Right forelimb (tissue), 1 donor: ENCODE measurements at places on chromosomes 7 and 10.

DNA sequence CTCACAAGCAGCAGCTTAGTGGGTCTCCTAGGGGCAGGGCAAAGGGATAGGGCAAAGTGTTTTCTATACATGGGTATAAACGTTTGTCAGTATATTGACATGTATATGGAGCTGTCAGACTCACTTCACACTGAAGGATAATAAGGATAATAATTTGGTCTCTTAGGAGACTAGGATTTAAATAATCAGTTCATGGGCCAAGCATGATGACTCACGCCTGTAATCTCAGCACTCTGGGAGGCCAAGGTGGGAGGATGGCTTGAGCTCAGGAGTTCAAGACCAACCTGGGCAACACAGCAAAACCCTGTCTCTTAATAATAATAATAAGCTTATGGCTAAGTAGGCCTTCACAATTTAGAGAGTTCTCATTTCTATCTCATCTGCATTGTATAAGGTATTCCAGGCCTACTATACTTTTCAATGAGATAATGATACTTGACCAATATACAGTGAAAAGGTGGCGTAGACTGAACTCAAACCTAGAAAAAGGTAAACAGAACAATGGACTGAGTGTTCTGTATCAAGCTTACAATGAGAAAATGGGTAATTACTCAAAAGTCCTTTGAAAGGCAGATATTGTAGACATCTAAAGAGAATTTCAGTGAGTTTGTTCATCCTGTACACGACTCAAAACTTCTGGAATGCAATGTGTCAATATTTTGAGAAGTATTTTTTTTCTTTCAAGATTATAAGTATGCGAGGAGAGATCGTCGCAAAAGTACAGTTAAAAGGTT is 7.0 kb downstream of the GSAP start:
- DNase-seq, result no peak

DNA sequence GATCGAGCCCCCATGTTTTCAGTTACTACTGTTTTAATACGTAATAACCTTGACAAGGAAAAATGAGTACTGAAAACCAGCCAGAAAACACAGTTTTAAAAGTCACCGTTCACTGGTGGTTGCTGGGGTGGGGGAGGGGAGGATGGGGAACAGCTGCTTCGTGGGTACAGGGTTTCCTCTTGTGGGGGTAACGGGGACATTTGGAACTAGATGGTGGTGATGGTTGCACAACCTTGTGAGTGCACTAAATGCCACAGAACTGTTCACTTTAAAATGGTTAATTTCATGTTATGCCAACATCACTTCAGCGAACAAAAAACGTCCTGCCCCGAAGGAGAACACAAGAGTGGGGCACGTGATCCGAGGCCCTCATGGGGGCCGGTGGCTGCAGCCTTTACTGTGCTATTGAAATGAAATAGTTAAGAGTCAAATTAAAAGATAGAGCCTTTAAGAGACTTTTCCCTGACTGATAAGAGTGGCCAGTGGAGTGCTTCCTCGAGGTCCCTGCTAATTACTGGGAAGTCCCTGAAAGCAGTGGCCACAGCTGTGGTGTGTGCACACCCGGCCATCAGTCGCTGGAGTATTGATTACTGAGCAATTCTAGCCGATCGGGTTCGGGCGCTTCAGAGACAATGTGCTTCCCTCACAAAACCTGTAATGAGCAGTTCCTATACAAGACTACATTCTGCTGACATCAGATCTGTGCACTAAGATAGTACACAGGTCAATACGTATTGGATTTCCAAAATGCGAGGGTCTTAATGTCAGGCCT is 80.3 kb downstream of the EBF3 start:
- no peak for DNase-seq

DNA sequence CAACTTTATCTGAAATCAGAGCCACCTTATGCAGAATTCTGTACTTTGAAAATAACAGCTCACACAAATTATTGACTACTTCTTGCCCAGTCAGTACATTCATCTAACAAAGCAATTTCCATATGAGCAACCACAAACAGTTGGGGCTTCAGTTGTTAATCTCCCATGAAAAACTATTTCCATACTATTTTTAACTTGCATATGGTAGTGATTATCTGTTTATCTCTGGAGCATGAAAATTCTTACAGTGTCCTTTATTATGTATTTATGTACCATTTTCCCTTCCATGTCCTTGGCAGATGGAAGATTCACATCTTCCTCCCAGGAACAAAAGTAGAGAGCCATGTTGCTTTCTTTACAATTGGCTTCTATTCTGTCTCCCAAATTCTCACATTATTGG is 285.7 kb downstream of the CRPPA start:
- no peak for DNase-seq

DNA sequence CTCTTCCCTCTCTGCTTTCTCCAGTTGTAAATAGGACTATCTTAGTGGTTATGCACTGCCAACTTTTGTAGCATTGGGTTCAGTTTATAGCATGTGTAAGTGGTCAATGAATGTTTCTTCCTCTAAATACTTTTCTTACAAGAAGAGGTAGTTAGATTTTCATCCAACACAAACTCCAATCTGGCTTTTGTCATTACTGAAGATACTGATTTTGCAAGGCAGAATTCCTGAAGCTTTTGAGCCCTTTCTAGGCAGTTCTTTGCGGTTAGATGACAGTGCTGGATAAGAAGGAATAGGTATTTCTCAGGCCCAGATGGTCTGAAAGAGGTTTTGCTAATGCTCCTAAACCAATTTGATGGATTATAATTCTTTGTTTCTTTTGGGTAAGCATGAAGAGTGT is 60.5 kb downstream of the BICC1 start:
- DNase-seq, result no peak

GRCh38 chr7:154581251-154581890 is 421.6 kb downstream of the PAXIP1 start:
- no peak for DNase-seq

DNA sequence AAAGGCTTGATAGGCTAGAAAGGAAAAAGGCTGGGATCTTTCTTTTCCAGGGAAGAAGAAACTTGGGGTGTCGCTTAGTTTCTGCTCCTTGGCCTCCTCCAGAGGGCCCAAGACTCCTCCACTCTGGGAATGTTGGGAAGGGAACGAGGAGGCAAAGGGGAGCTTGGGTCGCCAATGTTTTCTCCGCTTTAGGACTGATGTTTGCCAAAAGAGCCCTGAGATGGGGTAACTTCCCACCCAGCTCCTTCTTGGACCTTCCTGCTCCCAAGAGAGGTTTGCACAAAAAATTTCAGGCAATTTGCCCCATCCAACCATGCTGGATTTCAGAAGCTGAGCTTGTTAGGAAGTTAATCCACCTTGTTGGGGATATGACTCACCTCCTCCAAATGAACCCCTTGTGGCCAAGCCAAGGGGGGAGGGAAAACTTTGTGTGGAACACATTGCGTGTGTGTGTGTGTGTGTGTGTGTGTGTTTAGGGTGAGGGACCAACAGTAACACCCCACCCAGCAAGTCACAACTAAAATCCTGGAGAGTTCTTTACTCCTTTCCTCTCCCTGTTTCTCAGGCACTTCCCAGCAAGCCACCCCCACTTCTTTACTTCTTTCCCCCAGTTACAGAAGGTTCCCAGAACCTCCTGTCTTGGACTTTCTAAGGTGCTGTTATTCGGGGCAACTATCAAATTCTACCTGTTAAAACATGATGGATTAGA is 8.7 kb upstream of the HOXA2 start:
- DNase-seq, result peak; percentile 50

DNA sequence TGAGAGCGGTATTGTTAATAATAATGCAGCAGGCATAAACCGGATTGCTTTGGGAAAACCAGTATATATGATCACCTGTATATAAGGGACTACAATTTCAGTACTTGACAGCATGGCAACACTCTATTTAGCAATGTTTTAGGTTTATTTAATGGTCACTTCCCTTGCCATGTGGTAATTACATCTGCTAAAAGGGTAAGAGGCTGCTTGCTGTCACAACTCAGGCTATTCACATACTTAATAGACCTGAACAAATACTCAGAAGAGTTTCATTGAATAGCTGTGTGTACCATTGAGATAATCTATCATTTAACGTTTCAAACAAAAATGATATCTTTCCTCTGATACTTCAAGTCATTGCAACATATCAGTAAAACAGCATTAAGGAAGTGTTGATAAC is 90.1 kb downstream of the PCDH15 start:
- DNase-seq, result no peak

- no peak for DNase-seq
Measured at GRCh38 chr10:74234569-74234968, 83.5 kb downstream of the ADK start.

DNA sequence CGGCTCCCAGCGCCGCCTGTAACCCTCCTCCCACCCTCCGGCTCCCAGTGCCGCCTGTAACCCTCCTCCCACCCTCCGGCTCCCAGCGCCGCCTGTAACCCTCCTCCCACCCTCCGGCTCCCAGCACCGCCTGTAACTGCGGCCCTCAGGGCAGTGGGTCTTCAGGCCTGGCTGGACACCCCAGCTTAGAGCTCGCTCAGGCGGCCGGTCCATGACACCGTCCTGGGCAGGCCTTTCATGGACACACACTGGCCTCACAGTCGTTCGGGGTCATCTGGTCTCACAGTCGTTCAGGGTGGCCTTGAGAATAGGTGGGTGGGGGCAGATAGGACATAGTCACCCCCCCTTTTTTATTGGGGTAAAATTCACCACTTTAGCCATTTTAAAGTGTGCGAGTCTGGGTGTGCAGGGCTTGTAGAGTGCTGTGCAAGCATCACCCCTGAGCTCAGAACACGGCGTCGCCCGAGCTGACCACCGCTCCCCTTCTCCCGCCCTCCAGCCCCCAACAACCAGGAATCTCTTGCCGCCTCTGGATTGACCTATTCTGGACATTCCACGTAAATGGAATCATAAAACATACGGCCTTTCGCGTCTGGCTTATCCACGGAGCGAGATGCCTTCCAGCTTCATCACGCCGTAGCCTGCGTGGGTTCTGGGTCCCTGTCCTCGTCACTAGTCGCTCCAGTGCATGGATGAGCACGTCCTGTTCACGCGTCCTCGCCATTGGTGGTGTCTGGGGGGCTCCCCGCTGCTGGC is 41.1 kb upstream of the CFAP46 start:
- no peak for DNase-seq

DNA sequence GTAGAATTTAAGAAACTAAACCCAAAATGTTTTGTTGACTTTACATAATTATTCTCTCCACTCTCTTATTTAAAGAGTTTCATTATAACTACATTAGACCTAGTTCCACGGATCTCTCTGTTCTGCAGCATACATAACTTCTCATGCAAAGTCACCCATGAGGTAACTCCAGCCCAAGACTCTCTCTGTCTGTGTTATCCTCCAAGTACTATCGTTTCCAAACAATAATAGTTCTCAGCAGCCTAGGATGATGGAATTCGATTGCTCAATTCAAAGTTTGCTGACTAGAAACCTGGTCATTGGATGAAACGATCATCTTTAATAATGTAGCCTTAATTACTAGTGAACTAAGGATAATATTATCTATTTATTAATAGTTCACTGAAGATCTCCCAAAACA is 203.1 kb upstream of the PTN start:
- DNase-seq, result no peak

GRCh38 chr10:35723992-35724391 is 81.9 kb upstream of the FZD8 start:
- DNase-seq, result no peak
